ENCODE measurements at places on chromosomes 3 and 15. TPM values are rescaled to one million over a fixed set of nuclear protein-coding genes. Genes with fewer than 3 reads are reported as not detected.

GRCh38 chr3:66381626-66382025 lies 119.2 kb downstream of the LRIG1 start:
- no peak overlapping the region for H3K4me3 ChIP-seq
- peaks cover 6% of the 10 kb centered on the region for H3K4me1 ChIP-seq
- no peaks in the 10 kb centered on the region for H3K27me3 ChIP-seq

DNA sequence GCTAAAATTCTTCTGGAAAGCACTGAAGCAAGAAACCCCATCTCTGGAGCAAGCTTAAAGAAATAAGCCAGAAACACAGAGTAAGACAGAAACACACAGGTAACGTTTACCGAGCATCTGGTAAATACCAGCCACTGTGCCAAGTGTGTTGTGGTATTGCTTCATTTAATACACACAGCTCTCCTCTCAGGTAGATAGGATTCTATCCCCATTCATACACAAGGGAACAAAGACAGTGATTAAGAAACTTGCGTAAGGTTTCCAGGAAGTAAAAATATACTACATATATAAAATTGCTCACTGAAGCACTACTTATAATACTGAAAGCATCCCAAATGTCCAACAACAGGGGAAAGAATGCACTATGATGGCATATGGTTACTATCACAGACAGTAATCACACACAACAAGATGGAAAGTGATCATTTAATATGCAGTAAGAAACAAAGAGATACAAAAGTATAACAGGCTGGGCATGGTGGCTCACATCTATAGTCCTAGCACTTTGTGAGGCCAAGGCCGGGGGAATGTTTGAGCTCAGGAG lies 27.5 kb downstream of the TAMM41 start:
- H3K4me3 ChIP-seq: no peak overlapping the region
- no peaks in the 10 kb centered on the region for H3K4me1 ChIP-seq
- H3K27me3 ChIP-seq: no peaks in the 10 kb centered on the region
- H3K36me3 ChIP-seq: peaks cover 14% of the 10 kb centered on the region
- H3K27ac ChIP-seq: no peak overlapping the region
- no peak for DNase-seq

DNA sequence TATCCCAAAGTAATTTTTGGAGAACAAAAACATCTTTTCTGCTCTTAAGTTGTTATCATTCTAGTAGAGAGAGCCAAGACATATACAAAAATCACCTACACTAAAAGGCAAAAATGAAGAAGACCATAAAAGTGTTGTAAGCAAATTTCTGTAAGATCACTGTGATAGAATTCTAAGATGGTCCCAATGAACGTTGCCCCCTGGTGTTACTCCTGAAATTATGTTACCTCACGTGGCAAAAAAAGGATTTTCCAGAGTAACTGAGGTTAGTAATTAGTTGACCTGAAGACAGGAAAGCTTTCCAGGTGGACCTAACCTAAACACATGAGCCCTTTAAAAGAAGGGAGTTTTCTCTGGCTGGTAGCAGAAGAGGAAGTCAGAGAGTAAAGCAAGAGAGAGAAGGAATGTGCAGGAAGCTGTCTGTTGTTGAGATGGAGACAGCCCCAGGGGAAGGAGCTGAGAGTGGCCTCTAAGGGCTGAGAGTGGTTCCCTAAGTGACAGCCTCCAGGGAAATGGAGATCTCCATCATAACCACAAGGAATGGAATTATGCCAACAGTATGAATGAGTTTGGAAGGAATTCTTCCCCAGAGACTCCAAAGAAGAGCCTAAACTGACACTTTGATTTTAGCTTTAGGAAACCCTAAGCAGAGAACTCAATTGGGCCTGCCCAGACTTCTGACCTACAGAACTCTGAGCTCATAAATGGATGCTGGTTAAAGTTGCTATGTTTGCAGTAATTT lies 205.9 kb downstream of the CD47 start:
- H3K4me3 ChIP-seq: no peak overlapping the region
- no peaks in the 10 kb centered on the region for H3K4me1 ChIP-seq
- H3K27me3 ChIP-seq: peaks cover 3% of the 10 kb centered on the region
- H3K27ac ChIP-seq: no peak overlapping the region
- no peak for DNase-seq
- peaks cover 2% of the 10 kb centered on the region for H3K36me3 ChIP-seq

The CPLX3 gene
- 0.17 TPM for total RNA-seq
